Endothelial cell of umbilical vein (primary cell): ENCODE measurements at places on chromosomes 16 and 17. TPM values are rescaled to one million over a fixed set of nuclear protein-coding genes. Genes with fewer than 3 reads are reported as not detected.

Gene GLG1
- 150 and 165 TPM in 2 replicates for total RNA-seq

Gene ARSG
- total RNA-seq: 5.1 and 7.0 TPM in 2 replicates

- DNase-seq: no peak
Measured at GRCh38 chr17:56774650-56775049, 59.1 kb downstream of the C17orf67 start.

- no peak for DNase-seq
Measured at GRCh38 chr17:72350073-72350472, 229.3 kb downstream of the SOX9 start.

DNA sequence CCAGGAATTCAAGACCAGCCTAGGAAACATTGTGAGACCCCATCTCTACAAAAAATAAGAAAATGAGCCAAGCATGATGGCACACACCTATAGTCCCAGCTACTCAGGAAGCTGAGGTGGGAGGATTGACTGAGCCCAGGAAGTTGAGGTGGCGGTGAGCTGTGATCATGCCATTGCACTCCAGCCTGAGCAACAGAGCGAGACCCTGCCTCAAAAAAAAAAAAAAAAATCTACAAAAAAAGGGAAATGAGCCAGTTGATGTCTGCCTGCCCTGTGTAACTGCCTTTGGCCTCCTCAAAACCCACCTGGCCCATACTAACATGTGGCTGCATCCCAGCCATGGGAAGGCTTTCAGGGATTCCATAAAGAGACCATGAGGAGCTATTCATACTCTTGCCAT lies 4.5 kb downstream of the RANBP10 start:
- DNase-seq: no peak

Gene HOXB2
- total RNA-seq: 21.5 and 23.3 TPM in 2 replicates

DNA sequence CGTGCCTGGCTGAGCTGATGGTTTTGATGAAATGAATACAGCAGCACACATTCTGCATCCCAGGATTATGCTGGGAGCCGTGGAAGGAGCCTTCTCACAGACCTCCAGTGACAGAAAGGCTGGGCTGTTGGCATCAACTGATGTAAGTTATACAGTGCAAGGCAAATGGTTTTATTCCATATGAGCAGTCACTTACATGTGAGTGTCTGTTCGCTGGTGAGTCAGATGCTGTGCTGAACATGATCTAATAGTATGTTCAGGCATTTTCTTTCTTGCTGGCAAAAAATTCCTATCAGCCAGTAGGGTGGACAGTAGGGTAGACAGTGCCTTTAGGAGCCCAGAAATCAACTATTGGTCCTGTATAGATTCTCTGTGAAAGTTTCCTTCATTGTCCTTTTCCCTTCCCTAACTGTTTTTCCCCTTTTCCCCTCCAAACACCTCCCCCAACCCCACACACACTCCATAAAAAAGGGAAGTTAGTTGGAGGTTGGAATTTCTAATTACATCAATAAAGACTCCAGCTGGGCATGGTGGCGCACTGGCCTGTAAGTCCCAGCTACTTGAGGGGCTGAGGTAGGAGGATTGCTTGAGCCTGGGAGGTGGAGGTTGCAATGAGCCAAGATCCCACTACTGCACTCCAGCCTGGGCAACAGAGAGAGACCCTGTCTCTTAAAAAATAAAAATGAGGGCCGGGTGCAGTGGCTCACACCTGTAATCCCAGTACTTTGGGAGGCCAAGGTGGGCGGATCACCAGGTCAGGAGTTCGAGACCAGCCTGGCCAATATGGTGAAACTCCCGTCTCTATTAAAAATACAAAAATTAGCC lies 36.2 kb downstream of the LDHD start:
- DNase-seq: no peak

- DNase-seq: no peak
Measured at GRCh38 chr16:17416461-17417311, 54.1 kb downstream of the XYLT1 start.

Gene TMEM92
- not detected in 2 replicates for total RNA-seq

Gene PRSS36
- not detected in 2 replicates for total RNA-seq

DNA sequence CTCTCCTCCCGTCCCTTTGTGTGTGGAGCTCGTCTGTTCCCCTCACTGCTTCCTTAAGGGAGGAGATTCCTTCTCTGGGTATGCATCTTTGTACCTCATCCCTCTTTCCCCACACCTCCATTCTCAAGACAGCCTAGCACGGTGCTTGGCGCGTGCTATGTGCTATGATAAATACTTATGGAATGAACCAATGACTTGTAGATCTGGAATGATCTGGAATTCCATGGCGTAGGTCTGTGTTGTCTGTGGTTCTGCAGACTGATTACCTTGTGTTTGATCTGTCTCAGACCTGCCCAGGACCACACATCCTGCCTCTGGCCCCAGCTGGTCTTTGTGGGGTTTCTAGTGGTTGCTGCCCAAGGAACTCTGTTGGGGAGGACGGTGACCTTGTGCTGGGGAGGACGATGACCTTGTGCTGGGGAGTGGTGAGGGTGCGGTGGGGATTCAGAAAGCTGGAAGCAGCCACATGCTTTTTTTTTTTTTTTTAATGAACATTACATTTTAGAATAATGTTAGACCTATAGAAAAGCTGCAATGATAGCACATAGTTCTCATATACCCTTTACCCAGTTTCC lies 33.5 kb upstream of the ETV4 start:
- no peak for DNase-seq

- no peak for DNase-seq
Measured at GRCh38 chr17:44112284-44113280, 10.9 kb downstream of the HDAC5 start.

GRCh38 chr17:81884520-81884919 lies 6.9 kb downstream of the ALYREF start:
- DNase-seq: no peak

Gene ADAP2
- total RNA-seq: 1.0 and 1.1 TPM in 2 replicates

- DNase-seq: no peak
Measured at GRCh38 chr17:38656959-38657823, 17.6 kb downstream of the EPOP start.

- no peak for DNase-seq
Measured at GRCh38 chr17:66021757-66022156, 170.2 kb downstream of the CEP112 start.

GRCh38 chr17:511833-512251 lies 159.2 kb upstream of the RPH3AL start:
- DNase-seq: no peak

Gene TRPV2
- 6.7 and 10.6 TPM in 2 replicates for total RNA-seq

DNA sequence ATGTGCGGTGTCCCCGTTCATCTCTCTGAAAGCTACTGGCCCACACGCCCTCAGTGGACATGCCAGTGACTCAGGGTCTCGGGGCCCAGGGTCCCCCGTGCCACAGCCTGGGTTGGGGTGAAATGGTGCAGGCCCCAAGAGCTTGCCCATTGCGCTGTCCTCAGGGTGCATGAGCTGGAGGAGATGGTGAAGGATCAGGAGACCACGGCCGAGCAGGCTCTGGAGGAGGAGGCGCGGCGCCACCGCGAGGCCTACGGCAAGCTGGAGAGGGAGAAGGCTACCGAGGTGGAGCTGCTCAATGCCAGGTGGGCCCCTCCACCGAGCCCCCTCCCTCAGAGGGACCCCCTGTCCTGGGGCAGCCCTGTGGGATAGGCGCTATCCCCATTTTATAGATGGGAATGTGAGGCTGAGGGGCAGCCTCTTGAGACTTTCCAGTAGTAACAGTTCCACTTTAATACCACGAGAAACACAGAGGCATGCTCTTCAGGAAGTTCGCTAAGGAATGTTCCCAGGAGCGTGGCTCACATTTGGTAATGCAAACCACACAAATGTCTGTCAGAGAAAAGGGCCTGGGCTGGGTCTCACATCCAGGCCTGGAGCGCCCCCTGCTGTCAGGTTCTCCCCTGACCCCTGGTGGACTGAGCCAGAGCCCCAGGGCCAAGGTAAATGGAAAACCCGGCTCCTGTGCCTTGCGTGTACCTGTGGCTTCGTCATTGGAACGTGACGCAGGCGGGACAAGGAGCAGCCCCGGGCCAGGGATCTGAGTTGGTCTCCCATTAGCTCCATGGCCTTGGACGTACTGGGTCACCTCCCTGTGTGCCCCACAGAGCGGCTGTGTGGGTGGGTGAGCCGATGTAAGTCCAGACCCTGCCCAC lies 133.7 kb downstream of the RAB11FIP4 start:
- peak; percentile 51 for DNase-seq

DNA sequence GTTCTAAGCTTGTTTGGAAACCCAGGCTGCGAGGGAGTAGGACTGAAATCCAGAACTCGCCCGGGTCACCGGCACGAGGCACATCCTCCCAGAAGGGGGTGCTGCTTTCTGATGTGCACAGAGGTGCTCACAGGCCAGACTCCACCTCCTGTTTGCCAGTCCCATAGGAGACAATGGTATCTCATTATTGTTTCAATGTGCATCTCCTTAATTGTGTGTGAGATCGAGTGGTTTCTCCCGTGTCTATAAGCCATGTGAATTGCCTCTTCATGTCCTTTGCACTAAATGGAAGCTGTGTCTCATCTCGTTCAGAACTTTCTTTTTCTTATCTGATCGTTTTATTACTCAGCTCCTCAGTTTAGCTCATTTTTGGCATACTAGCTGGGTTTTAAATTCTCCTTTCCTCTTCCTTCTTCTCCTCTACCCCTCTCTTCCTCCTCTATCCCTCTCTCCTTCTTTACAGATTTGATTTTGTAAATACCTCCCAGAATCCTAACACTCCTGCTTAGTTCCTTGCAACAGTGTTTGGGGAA lies 32.1 kb upstream of the PRKCB start:
- DNase-seq: peak; percentile 15

Gene ASPSCR1
- total RNA-seq: 30.9 and 36.5 TPM in 2 replicates

GRCh38 chr16:88023786-88024185 lies 72.6 kb downstream of the BANP start:
- DNase-seq: no peak

Gene MPP3
- total RNA-seq: 10.8 and 11.3 TPM in 2 replicates

Gene ST6GALNAC2
- total RNA-seq: 0.69 and 1.7 TPM in 2 replicates

- peak; percentile 79 for DNase-seq
Measured at GRCh38 chr17:56819431-56820145, 14.1 kb downstream of the C17orf67 start.

DNA sequence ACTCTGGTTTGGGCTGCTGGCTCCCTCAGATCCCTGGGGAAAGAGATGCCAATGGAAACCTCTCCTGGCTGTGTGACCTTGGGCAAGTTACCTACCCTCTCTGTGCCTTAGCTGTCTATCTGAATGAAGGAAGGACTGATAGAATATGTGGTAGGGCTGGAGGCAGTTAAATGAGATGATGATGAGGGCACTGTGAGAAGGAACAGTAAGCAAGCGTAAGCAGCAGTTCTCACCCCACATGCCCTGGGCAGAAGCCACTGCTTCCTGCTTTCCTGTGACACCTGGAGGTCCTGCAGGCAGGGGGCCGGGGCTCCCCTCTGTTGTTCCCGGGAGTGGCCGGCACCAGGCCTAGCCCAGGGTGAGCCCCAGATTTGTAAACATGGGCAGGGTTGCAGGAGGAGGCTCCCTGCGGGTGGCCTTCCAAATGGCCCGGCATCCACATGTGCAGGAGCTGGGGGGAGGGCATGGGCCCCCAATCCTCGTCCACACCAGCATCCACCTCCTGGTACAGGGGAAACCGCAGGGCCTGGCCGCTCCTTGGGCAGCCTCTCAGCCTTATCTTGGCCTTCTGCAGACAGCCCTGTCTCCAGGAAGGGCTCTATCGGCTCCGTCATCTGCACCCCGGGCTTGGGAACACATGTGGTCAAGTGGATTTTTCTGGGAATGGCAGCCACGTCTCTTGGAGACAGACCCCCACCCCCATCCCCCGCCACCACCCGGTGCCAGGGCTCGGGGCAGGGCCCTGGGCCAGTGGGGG lies 235.6 kb upstream of the GSE1 start:
- no peak for DNase-seq

- no peak for DNase-seq
Measured at GRCh38 chr17:10773391-10773790, 30.5 kb downstream of the TMEM238L start.

GRCh38 chr17:2975469-2975958 lies 87.9 kb downstream of the OR1D5 start:
- DNase-seq: no peak

Gene PLSCR3
- total RNA-seq: 54.5 and 59.9 TPM in 2 replicates

- DNase-seq: no peak
Measured at GRCh38 chr17:65601881-65602280, 40.4 kb upstream of the AXIN2 start.

DNA sequence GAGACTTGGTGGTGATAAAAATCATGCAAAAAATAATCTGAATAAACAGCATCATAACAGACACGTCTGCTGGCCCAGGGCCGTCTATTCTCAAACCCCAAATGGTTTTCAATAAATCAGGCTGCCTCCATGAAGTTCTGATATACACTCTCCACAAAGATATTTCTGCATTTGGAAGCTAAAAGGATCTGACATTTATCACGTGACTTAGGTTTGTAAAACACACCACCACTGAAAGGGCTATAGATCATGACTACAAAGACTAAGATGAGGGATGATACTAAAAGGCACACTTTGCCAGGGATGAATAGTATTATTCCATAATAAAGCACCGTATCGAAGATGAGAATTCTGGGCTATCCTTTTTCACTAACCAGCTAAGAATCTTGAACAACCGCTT lies 67.6 kb upstream of the ADAMTS18 start:
- no peak for DNase-seq

DNA sequence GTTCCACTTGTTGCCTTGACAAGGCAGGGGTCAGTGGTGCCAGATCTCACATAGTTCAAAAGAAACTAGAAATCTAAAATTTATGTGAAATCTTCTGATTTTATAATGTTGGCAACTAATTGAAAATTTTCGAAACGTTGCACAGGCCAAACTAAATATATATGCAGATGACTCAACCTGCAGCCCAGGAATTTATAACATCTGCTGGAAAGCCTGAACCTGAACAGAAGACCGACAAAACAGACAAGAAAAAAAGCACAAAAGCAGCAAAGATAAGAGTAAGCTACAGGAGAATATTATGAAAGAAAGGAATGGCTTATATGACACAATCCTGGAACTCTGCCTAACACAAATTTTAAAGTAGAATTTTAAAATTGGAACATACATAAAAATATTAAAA lies 207.6 kb downstream of the CEP112 start:
- no peak for DNase-seq

- DNase-seq: no peak
Measured at GRCh38 chr17:15957206-15957605, 12.3 kb downstream of the ADORA2B start.

Gene KREMEN2
- total RNA-seq: not detected in 2 replicates

DNA sequence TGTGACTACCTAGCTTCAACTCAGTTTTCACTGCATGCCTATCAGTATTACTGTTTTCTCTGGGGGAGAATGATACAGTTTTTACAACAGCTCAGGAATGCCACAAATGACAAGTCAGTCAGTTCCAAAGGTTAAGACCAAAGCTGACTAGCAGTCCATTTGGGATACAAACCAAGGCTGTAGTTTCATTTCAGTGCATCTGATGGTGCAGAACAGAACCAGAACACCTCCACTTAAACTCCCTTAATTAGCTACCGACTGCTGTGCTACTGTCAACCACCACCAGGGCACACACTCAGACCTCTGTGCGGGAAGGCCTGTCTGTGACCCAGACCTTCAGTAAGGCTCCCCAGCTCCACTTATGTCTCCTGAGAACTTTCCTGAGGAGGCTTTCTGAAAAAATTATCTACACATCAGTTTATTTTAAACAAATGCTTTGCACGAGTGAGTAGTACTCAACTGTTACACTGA lies 20.4 kb downstream of the NFE2L1 start:
- no peak for DNase-seq

- no peak for DNase-seq
Measured at GRCh38 chr16:80982646-80983045, 24.0 kb downstream of the CMC2 start.

Gene TCF25
- 234 and 238 TPM in 2 replicates for total RNA-seq

Gene DCAF7
- 89.6 and 100 TPM in 2 replicates for total RNA-seq

- no peak for DNase-seq
Measured at GRCh38 chr17:45976755-45977505, 22.1 kb upstream of the STH start.
